ENCODE measurements at places on chromosomes 1 and 21.

DNA sequence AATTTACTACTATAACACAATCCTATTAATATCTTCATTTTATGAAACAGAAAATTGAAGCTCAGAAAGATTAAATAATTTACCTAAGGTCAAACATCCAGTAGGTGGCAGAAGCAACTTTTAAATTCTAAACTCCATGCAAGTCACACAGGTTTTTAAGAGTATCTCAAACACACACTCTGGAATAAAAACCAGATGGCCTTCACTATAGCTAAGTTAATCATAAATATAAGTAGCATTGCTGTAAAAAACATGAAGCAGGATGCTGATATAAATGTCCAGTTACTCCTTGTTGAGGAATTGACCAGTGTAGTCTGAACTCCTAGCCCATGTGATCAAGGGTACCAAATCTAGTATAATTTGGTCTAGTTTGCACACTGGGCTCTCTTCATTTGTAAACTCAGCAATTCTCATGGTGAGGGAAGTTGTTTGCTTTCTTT lies 9.4 kb upstream of the FMO3 start:
- no peak for DNase-seq

DNA sequence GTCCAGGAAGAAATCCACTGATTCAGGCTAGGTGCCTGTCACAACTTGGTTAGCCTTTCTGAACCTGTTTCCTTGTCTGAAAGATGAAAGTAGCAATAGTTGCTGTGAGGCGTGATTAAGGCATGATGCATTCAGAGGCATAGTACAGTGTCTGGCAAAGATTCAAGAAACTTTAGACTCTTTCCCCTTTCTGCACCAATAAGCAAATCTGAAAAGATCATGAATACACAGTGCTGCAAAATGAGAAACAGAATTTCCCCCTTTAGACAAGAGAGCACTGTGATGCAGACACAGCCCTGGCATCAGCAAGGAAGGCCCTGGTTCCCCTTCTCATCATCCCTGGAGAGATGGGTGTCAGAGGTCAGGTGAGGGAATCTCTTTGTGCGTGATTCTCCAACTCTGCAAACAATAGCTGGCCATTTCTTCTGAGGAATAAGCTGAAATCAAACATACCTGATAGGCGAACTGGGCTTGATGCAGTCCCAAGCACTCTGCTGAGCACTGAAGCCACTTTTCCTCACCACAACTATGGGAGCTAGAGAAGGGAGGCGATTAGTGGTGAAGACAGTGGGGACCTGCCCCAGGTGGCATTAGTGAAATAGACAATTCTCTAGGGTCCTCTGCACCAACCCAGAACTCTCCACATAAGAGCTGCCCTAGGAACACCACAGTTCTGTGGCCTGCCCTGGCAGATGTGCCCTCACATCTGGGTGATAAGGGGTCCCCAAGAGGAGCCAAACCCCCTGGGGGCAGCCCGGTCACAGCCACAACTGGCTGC lies 41.7 kb downstream of the ITPKB start:
- no peak for DNase-seq

DNA sequence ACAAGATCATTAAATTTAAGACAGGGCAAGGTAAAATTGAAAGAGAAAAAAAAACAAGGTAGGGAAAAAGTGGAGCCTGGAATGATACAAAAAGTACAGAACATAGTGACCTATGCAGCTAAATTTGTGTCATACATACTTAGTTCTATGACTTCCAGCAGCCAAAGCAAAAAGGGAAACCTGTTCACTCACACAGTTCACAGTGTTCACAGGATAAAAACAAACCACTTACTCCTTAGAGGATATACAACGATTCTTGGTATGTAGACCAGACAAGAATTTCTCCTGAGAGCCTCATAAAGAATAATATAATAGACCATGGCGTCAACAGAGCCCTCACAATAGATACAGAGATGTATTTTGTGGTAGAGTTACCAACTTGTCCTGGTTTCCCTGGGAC lies 27.5 kb downstream of the COA7 start:
- DNase-seq = no peak

DNA sequence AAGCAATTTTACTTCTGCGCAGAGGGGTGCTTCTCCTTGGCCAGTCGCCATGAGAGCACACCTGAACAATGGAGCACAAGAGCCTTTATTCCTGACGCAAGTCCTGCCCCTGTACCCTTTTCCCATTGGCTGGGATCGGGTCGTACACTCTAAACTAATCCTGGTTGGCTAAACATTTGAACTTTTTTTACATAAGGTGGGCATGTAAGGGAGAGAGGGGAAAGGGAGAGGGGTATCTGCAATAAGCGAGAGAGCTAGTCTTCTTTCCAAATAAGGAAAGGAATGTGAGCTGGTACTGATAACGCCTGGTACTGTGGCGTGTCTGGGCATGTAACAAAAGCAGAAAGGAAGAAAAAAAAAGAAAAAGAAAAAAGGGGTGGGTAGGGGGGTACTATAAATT lies 21.8 kb downstream of the MFSD2A start:
- no peak for DNase-seq

GRCh38 chr1:163399976-163400601 lies 78.3 kb downstream of the NUF2 start:
- DNase-seq = no peak

Measured in activated CD8-positive, alpha-beta memory T cell treated with anti-CD3 and anti-CD28 coated beads for 1 hour (primary cell).